Hepatocyte (in vitro differentiated cells): ENCODE measurements at places on chromosomes 4 and X.
A peak's percentile ranks its signal among the peaks of the same experiment; 100 is the strongest.

DNA sequence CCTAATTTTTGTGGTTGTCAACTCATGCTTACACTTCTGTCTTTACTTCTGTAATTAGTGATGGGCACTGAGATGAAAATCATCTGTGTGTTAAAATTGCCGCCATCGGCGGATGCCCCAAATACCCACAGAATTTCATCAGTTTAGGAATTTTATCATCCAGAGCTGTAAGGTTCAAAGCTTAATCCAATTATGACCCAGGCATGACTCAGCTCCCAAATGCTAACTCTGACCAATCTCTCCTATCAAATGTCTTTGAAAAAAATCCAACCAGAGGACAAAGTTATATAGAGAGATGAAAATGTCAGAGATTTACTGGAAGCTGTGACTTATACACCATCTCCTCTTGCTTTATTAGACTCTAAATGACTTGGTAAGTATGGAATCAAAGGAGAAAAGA lies 1048.7 kb upstream of the PRKX start:
- no peak for DNase-seq

GRCh38 chrX:13697455-13697854 lies 8.5 kb downstream of the RAB9A start:
- no peak for DNase-seq

- DNase-seq, result no peak
Observed at GRCh38 chrX:132634521-132634920, 145.7 kb upstream of the MBNL3 start.

DNA sequence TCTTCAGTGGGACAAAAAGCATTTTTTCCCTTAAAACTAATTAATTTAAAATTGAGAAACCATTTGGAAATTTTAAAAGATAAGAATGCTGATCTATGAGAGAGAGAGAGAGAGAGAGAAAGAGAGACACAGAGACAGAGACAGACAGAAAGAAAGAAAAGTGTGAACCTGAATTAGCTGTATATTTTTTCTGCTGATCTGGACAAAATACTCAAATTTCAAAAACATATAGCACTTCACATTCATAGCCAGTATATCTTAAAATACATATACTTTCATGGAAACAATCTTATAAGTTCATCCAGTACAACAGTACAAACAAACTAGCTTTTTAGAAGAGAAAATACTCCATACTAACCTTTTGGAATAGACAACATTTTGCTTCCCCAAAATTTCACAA lies 18.4 kb downstream of the ENOX2 start:
- no peak for DNase-seq

DNA sequence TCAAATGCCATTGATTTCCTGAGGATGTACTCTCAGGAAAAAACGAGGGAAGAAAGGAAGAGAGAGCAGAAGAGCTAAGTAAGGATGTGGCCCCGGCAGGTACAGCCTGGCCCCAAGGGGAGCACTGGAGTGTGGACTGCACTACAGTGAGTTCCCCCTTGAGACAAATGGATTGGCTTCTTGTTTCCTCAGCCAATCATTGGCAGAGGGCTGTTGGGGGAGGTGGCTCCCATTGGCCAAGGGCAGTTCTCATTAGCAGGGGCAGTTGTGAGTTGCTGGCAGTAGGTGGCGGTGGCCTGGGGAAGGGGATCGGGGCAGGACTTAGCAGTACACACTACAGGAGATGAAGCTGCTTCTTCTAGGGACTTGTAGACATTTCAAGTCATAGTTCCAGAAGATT lies 24.1 kb upstream of the OCIAD2 start:
- DNase-seq, result no peak

DNA sequence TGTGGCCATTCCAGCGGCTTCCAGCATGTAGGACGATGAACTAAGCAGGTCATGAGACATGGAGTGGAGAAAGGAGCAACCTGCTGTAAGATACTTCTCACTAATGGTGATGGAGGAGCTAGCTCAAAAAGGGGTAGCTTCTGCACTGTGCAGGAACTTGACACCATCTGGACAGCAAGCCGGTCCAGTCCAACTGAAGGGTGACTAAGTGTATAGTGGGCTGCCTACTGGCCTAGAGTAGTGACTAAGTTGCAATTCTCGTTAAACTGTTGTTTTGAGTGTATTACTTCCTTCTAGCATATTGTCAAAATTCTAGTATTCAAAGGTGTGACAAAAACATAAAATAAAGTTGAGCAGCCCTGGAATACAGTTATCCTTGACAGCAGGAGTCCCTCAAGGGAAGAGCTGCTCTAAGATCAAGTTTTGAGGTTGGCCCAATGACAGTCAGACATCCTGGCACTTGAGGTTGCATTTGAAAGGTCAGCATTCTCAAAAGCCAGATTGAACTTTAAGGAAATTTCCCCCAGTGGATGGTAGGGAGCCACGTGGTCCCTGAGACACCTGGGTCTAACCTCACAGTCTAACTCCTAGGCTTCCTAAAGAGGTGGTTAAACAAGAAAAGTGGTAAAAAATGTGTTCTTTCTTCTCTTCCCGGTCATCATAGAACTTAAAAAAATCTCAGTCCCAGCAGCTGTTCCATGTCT lies 8.0 kb downstream of the CETN2 start:
- DNase-seq, result no peak

DNA sequence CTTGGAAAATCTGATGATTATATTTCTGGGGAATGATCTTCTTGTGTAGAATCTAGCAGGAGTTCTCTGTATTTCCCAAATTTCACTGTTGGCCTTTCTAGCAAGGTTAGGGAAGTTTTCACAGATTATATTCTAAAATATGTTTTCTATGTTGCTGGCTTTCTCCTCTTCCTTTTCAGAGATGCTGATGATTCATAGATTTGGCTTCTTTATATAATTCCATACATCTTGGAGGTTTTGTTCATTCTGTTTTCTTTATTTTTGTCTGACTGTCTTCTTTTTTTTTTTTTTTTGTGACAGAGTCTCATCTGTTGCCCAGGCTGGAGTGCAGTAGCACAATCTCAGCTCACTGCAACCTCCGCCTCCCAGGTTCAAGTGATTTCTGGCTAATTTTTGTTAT lies 957.9 kb upstream of the SLIT2 start:
- DNase-seq, result no peak

DNA sequence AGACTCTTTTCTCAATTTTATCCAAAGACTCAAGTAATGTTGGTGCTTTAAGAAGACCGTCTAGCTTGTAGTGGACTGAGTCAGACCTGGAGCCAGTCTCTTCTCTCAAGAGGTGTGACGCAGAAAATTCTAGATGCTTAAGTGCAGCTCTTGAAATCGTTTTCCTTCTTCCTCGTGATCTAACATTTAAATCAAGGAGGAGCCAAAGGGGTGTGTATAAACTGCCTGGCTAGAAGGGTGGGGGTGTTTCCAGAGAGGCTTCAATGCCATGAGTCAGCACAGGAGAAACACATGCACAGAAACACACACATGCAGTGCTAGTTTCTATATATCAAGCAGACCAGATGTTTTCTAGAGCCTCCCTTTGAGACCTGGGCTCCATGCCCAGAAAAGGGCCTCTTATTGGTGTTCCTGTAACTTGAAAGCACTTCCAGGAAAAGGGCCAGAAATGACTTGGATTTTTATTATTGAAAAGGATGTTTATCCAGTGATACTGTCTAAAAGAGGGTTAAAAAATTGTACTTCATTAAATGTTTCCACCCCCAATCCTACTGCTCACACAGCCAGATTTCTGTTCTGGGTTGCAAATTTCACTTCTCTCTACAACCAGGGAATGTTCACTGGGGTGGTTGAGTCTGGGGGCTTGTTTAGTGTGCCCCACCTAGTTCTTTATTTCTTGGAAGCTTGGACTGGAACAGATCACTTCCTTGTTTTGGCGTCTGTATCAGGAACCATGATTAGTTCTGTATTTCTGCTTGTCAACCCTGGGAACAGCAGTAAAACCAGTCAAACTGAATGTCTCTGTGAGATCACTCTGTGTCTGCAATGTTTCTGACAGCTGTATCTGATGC lies at the start of gene CLIC2:
Gene CLIC2 (minus strand): TSS at position 129 of the 851 bp plus-strand sequence. CDS start 187 bp downstream, outside the sequence.
- DNase-seq, result peak; percentile 52

GRCh38 chrX:12701628-12702027 lies 89.6 kb upstream of the PRPS2 start:
- peak; percentile 79 for DNase-seq

DNA sequence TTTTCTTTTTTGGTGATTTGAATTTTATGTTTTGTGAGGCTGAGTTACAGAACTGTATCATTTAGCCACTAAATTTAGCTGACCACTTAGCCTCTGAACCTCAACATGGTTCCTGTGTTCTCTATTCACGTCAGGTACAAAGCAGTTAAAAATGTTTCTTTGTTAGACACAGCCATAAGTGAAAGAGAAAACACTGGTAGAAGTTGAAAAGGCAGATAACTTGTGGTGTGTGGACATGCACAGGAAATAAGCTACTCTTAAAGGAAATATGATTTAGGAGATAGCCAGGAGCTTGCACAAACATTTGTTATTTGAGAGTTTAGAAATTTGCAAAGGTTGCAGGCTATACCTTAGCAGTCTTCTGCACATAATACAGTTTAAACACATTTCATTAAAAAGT lies 171.0 kb upstream of the RPS6KA3 start:
- no peak for DNase-seq

DNA sequence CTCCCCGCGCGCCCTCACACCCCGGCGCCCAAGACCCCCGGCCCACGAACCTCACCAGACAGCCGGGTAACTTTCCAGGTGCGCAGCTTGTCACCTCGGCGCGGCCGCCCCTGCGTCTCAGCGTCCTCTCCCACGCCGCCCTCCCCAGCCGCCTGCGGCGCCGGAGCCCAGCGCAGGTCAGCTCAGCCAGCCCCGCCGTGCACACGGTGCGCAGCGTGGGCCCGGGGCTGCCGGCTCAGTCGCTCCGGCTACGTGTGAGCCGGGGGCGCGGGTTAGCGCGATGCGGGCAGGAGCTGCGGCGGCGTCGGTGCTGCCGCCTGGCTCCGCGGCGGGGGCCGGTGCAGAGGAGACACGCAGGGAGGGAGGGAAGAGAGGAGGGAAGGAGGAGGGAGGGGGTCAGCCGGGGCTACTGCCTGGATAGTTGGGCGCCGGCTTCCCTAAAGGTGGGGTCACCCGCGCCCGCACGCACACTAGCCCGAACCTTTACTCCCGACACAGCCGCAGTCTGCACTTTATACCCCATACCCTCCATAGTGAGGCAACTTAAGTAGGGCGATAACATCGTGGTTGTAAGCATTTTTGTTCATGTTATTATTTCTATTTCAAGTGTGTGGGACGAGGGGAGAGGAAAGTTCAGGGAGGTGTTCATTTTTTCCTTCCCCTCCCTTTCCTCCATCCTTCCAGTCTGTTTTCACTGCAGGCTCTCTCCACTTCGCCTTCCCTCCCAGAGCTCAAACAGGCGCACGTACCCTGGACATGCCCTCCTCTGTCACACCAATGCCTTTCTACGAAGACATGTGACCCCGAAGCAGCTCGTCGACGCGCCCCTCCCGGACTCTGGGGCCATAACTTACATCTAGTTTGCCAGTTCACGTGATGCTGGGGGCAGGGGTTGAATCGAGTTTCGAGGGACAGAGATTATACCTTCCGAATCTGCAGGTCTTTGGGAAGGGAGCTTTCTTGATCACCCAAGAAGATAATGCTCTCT lies at the start of gene PRKG2:
Gene PRKG2 (minus strand): TSS at position 342 of the 988 bp plus-strand sequence. CDS start 10,175 bp downstream, outside the sequence.
- peak; percentile 74 for DNase-seq

DNA sequence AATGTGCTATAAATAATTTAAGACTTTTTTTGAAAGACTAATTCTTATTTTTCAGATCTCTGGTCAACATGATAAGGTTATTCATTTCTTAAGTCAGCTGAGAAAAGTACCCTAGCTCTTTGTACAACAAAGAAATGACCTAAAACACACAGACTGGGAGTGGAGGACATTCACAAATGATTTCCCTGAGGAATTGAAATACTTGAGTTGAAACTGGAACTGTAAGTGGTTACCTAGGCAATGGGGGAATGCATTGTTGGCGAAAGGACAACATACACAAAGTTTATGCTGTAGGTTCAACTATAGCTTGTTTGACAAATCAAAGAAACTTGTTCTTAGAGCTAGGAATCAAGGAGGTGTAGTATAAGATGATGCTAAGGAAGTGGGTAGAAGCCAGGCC lies 915.5 kb downstream of the FAT4 start:
- no peak for DNase-seq

DNA sequence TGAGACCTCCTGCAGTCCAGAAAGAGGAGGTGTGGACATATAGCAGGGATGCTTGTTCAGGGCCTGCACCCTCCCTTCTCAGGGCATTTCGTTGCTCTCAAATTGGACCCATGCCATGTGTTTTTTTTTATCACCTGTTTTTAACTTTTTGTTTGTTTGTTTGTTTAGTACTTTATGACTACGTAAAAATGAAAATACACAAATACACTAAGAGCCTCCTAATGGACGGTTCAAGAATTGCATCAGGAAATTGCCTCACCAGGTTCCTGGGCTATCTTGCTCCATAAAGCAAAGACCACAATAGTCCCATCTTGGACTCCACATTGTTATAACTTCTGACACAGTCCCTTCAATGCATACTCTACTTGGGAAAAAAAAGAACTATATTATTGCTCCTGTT lies 1685.9 kb upstream of the TENM3 start:
- no peak for DNase-seq

DNA sequence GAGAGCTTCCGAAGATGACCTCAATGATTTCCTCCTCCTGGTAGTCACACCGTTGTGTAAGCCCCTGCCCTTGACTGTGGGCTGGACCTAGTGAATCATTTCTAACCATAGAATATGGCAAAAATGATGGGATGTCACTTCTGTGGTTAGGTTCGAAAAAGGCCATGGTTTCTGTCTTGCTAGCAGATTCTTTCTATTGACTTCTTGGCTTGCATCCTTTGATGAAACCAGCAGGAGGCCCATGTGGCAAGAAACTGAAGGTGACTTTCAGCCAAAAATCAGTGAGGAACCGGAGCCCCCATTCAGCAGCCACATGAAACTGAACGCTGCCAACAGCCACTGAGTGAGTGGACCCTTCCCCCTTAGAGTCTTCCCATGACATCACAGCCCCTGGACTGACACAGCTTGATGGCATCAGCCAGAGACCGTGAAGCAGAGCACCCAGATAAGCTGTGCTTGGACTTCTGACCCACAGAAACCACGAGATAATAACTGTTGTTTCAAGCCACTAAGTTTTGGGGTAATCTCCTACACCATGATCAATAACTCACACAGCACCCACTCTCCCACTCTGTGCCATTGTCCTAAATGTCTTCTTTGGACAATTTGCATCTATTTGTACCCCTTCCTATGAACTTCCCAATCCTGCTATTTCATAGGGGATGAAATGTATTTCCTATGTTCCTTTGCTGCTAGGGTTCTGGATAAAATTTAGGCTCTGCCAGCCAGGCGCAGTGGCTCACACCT lies 148.0 kb upstream of the STX18 start:
- DNase-seq, result no peak

DNA sequence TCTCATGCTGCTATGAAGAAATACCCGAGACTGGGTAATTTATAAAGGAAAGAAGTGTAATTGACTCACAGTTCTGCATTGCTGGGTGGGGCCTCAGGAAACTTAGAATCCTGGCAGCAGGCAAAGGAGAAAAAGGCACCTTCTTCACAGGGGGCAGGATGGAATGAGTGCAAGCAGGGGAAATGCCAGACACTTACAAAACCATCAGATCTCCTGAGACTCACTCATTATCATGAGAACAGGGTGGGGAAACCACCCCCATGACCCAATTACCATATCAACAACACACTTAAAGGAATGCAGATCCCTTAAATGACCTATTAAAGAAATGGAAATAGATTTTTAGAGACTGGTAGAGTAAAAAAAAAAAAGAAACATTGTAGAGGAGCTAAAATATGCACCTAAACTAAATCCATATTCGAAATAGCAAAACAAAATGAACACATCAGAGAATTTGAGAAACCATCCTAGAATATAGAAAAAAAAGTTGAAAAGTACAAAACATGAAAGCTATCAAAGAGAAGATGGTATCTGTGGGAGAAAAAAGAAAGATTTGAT lies 104.3 kb upstream of the UGT8 start:
- no peak for DNase-seq
